ENCODE measurements at places on chromosomes 11 and 22. TPM values are rescaled to one million over a fixed set of nuclear protein-coding genes. Genes with fewer than 3 reads are reported as not detected.

The SMC1B gene
- 0.04 TPM for total RNA-seq

The GAS2L1 gene
- 16.5 TPM for total RNA-seq

The CCDC15 gene
- total RNA-seq = 2.6 TPM

The TEX12 gene
- not detected for total RNA-seq

The SLC7A4 gene
- total RNA-seq = not detected

The UEVLD gene
- total RNA-seq = 26.5 TPM

The MMP27 gene
- not detected for total RNA-seq

The MPZL3 gene
- 11.5 TPM for total RNA-seq

The MRGPRX1 gene
- total RNA-seq = not detected

All from pulmonary artery endothelial cell (primary cell).